ENCODE measurements at places on chromosomes 6 and 20.

DNA sequence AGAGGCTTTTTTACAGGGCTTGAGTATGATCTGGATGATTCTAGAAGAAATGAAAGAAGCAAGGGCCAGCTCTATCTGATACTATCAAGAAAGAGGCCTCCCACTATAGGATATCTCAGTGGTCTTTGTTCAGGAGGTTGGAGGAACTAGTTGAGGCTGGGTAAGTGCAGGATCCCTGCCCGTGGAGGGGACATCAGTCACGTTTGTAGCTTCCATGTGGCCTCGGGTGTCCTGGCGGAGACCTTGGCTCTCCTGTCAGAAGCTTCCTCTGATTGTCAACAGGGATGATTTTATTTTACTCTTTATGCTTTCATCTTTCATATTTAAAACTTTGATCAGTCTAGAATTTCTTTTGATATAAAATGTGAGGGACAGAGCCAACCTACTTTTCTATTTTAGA is 86.6 kb downstream of the PHACTR3 start:
- no peak for DNase-seq

DNA sequence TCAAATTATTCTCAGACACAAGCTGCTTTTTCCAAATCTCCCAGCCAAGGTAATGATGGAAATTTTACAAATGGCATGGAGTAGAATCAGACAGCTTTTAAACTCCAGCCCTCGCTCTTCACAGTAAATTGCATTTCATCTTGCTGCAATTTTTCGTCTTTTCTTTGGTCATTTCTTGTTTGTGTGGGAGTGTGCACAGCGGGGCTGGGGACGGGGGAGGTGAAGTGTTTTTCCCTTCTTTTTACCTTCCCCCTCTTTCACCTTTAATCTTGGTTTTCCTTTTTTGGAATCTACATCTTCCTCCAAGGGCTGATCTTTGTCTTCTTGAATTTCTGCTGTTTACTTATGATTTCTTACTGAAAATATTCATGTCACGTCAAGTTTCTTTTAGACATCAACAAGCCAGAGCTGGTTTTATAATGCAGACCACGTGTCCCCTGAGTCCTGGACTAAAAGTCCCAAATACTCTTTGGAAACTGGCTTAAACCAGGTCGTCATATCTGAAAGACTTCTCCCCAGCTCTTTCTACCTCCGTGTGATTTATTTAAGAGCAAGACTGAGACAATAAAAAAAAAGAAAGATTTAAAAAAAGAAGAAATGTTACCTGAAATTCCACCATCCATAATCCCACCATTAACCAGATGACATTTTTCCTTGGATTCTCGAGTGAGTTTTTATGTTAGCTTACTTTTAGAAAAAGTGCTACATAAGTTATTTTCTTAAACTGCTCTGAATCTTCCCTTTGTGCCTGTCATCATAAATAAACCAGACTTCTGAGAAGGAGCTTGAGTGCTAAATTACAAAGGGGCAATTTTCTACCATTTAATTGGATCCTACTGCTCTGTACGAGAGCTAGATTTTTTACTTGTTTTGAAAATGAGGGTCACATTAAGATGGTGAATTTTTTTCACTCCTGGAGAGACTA is 52.0 kb downstream of the MAP3K5 start:
- no peak for DNase-seq

DNA sequence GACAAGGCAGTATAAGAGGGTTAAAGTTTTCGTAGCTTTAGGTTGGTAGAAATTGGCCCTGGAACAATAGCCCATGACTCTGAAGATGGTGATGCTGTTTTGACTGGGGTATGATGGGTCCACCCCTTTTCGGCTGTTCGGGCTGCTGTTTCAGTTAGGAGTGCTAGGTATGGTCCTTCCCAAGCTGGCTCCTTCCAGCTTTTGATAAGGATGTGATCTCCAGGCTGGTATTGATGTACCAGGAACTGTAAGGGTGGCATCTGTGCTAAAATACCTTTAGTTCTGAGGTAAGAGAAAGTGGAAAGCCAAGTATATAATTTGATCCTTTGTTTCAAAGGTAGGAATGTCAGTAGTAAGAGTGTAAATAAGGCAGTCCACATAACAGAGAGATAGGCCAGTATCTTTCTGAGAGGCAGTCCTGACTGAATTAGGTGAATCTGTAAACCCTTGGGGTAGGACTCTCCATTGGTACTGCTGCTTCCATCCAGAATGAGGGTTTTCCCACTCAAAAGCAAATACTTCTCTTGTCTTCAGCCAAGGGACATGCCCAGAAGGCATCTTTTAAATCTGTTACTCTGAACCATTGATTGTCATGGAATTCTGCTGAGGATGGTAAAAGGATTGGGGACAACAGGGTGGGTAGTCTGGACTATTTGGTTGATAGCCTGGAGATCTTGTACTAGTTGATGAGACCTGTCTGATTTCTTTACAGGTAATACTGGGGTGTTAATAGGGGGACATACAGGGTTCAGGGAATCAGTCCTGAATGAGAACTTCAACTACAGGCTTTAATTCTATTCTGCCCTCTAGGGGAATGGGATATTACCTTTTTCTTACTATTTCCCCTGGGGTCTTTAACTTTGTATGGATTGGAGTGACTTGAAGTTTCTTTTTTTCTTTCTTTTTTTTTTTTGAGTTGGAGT is 6.1 kb upstream of the ZNFX1 start:
- DNase-seq: peak; percentile 45

DNA sequence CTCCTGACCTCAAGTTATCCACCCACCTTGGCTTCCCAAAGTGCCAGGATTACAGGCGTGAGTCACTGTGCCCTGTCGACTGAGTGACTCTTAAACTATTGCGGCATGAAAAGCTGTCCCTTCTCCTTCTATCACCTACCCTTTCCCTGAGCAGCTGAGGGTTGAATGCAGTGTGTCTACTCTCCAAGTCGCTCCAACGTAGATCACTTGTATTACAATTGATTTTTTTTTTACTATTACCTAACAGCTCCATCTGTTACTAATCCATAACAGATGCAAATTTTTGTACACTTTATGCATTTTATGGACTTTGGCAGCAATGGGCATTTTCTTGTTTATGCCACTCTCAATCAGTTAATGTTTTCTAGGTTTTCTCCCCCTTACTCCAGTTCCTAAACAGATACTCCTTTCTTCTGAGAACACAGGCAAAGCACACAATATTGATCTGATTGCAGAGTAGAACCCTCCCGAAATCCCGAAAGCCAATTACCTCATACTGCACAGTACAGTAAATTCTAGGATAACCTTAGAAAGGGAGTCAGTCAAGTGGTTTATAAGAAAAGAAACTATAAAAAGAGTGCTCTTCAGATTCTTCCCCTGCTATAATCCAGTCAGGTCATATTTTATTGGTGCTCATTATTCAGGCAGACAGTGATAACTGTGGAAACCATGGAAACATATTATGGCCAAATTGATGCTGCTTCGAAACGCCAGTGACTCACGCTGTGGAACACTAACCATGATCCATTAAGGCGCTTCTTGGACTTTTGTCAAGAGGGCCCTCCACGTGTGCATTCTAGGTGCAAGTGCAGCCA is 273.0 kb downstream of the ADGB start:
- DNase-seq: no peak

GRCh38 chr6:14310960-14311359 is 193.4 kb downstream of the CD83 start:
- no peak for DNase-seq

DNA sequence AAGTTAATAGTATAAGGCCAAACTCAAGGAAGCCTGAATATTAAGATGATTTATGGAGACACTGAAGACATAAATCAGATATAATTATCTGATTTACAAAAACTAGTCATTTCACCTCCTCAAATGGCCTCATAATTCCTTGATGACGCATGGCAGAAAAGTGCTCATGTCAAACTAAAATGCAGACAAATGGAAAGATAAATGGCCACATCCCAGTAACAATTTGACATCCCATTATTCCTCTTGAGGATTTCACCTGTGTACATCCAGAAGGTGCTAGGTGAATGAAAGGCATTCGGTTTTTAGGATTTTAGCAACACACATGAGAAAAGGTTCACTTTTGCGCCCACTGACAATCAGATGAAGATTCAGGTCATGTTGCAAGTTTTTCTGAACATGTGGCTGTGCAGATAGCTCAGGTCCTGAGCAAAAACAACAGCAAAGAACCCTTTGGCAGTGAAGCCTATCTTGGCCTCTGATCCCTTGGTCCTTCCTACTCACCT is 24.2 kb downstream of the SGK1 start:
- DNase-seq: no peak

- no peak for DNase-seq
Measured at GRCh38 chr6:52155791-52156576, 30.2 kb upstream of the IL17A start.

GRCh38 chr20:11918981-11919380 is 1.3 kb downstream of the BTBD3 start:
- no peak for DNase-seq

- no peak for DNase-seq
Measured at GRCh38 chr6:24931718-24932691, 3.8 kb downstream of the RIPOR2 start.

GRCh38 chr6:83891586-83891985 is 32.1 kb downstream of the CYB5R4 start:
- DNase-seq: no peak

DNA sequence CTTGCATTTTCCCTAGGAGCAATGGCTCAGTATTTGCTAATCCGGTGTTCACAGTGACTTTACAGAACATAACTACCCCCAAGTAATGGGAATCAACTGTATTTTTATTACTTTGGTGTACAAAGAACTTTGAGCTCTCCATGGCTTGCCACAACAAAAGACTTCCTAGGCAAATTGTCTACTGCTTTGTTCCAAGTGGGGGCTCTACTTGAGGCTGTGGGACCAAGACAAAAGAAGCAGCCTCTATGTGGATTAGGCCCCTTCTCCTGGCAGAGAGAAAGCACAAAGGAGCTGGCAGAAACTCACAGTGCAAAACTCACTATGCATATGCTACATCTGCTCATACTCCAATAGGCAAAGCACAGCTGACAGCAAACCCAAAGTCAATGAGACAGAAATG is 853 bp downstream of the WFDC8 start:
- DNase-seq: no peak

DNA sequence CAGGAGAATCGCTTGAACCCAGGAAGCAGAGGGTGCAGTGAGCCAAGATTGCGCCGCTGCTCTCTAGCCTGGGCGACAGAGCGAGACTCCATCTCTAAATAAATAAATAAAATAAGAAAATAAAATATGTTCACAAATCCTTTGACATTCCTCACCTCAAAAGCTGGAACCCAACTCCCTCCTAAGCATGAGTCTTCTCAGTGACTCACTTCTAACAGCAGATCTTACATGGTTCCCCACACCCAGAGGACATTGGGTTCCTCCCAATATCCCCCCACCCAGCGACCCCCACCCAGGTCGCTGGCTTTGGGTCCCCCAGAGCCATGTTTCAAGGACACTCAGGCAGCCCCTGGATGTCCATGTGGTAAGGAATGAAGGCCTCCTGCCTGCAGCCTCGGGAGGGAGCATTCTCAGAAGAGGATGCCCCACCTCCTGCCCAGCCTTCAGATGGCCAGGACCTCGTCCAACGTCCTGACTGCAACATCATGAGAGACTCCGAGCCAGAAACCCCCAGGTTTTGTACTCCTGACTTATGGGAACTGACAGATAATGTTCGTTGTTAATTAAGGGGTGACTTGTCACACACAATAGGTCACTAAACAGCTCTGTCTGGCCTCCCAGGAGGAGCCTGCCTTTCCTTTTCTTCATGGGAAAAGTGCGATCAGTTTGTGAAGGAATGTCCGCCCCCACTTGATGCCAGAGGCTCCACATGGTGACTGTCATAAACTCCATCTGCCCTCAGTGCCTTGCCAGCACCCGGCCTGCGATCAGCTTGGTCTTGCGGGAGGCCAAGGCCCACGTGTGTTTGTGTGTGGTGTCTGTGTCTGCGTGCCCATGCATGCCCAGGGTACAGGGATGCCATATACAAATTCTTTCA is 10.1 kb upstream of the GMEB2 start:
- DNase-seq: no peak

GRCh38 chr6:16684896-16685554 is 76.2 kb downstream of the ATXN1 start:
- no peak for DNase-seq

DNA sequence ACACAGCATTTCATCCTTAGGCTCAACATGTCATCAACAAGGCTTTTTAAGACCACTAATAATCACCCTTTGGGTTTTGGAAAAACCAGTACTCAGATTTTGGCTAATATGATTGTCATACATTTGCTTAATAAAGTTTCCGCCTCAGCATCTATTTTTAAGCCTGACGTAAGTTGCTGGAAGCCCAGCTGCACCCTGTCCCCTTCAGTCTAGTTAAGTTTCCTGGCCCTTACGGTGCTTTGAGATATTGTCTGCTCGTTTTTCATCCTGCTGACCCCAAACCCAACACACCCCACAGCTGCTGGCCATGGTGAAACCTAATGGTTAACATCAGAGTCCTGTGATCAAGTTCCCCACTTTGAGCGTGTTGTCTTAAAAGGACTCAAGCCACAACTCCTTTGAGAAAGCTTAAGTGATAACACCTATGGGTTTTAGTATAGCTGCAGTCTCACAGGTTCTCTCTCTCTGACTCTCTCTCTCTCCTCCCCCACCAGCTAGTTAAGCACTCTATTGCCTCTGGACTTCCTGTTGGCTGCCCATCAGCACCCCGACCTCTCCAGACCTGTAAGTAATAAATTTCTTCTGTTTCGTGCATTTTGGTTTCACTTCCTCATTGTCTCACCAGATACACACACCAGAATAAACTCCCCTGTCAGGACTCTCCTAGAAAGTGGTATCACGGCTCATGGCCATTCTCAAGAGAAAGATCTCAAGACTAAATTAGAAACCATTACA is 802.0 kb downstream of the C6orf118 start:
- DNase-seq: no peak

DNA sequence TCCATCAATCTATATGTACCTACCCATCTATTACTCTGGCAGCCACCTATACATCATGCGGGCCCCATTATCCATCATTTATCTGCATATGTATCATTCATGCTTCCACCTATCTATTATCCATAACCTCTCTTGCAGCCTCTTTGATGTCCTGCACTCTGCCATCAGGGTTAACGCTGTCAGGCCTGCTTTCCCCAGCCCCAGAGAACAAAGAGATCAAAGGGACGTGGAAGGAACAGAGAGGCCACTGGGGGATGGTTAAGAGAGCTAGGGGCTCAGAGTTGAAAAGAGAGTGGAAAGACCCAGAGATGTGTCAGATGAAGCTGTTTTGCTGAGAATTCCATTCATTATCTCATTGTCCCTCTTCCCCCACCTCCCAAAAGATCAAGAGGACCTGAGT is 67.3 kb upstream of the CCDC167 start:
- no peak for DNase-seq

DNA sequence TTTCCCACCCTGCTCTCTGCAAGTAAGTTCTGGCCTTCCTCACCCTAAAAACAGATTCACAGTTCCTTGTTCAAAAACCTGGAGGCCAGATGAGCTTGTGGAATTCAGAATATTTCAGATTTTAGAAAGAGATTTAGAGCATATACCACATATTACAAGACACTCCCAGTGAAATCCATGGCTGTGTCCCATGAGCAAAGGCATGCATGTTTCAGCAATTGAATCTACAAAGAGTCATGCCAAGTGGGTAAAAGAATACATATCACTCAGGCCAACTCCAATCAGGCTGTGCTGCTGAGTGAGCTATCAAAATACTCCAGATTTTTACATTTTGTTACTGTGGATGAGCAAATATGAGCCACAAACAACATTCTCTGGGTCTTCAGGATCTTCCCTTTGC is 10.2 kb upstream of the NEDD9 start:
- no peak for DNase-seq

- no peak for DNase-seq
Measured at GRCh38 chr6:31588871-31589650, 3.0 kb downstream of the LST1 start.

- no peak for DNase-seq
Measured at GRCh38 chr6:100886076-100886475, 4.9 kb upstream of the ASCC3 start.

GRCh38 chr6:160853946-160854345 is 137.6 kb upstream of the MAP3K4 start:
- no peak for DNase-seq
